ENCODE measurements at places on chromosomes 6 and 20.

DNA sequence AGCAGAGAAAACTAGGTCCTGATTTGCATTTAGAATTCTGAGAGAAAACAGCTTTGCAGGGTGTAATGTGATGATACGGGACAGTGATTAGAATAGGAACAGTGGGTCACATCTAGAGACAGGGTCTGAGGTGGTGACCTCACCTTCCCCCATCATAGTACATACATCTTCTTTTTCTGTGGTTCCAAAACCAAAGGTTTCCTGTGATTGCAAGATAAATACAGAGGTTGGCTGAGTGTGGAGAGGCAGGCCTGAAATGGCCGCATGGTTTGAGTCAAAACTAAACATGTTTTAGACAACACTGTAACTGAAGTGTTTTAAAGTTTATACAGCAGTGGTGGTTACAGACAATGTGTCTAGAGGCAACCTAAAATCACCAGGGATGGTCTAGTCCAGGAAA, 10.4 kb upstream of the NT5DC1 start:
- DNase-seq: no peak

- no peak for DNase-seq
Measured at GRCh38 chr6:104473021-104473429, 386.7 kb downstream of the HACE1 start.

- DNase-seq: no peak
Measured at GRCh38 chr20:62595491-62595890, 46.8 kb upstream of the SLCO4A1 start.

- DNase-seq: no peak
Measured at GRCh38 chr6:87277123-87277522, 45.3 kb upstream of the SMIM8 start.

DNA sequence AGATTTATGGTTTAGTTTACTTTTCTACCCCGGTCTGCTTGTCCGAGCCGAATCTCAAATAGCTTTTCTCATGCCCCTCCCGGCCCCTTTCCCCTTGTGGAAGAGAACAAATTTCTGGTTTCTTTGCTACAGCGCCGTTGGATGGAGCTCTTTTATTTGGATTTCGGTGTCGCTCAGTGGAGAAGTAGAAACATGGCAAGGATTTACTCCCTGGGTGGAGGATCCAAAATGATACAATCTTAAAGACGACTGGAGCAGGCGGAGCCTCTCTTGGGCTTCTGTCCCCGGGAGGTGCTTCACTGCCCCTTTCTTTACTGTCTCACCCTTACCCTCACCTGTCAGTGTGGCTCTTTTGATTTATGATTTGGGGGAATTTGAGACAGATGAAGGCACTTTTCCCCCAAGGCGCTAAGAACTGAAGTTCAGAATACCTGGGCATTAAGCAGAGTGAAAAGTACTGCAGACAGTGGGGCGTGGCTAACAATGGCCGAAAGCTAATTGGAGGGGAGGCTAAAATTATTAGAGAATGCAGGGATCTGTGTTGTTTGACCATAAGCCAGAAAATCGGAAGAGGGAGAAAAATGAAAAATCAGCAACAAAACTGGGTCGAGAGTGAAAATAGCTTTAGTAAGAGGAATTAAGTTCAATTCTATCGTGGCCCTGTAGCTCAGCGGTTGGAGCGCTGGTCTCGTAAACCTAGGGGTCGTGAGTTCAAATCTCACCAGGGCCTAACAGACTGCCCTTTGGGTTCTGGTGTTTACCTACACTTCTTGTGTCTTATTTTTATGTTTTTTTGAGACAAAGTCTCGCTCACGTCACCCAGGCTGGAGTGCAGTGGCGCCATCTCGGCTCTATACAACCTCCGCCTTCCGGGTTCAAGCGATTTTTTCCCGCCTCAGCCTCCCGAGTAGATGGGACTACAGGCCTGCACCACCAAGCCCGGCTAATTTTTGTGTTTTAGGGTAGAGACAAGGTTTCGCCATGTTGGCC, 145.1 kb upstream of the ZNF184 start:
- DNase-seq: no peak

- no peak for DNase-seq
Measured at GRCh38 chr6:44034391-44034861, 92.8 kb downstream of the MRPL14 start.

- DNase-seq: no peak
Measured at GRCh38 chr6:43103253-43103876, 27.3 kb downstream of the PTK7 start.

- DNase-seq: no peak
Measured at GRCh38 chr6:46175446-46175845, 4.7 kb upstream of the ENPP5 start.

GRCh38 chr6:133079901-133080300, 161.3 kb upstream of the EYA4 start:
- no peak for DNase-seq

DNA sequence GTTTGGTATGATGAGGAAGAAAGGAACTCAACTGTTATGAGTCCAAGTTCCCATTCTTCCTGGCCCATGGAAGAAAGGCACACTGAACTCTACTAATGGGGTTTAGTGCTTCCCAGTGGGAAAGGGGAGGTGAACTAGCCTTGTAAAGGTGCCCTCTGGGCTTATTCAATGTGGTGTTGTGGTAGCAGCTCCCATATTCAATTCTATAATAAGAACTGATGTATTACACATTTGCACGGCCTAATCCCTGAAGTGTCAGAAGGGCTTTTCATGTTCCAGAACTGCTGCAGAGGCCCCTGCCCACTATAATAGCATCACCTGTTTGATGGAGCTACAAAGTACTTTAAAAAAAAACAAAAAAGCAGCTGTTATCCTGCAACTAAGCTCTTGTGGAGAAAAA, 17.1 kb downstream of the PRKN start:
- no peak for DNase-seq

DNA sequence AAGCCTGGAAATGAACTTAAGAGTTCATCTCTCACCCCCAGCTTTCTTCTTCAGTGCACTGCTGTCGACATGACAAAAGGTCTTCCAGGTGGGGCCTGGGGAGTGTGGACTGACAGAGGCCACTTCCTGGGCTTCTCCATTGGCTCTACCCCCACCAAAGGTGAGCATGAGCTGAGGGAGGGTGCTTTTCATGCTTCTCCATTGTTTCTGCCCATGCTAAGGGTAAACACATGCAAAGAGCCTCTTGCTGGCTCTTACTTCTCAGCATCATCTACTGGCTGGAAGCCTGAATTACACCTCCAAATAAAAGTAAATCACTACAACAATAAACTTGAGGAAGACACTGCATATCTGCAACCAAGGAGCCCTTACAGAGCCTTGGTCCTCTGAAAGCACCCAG, 227.2 kb downstream of the EPM2A start:
- no peak for DNase-seq

DNA sequence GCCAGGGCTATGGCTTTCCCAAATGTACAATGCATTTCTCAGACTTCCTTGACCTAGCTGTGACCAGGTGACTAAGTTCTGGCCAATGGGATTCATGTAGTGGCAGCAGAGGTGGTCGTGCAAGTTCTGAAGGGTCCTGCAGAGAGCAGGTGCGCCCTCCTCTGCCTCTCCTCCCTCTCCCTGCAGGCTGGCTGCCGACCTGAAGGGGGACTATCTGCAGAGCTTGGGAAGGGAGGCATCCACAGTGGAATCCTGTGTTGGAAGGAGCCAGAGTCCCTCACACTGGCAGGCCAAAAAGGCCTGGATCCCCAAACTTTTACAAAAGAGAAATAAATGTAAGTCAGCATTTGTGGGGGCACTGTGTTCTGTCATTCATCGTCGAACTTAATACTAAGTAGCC, 66.6 kb downstream of the CDH26 start:
- DNase-seq: no peak

DNA sequence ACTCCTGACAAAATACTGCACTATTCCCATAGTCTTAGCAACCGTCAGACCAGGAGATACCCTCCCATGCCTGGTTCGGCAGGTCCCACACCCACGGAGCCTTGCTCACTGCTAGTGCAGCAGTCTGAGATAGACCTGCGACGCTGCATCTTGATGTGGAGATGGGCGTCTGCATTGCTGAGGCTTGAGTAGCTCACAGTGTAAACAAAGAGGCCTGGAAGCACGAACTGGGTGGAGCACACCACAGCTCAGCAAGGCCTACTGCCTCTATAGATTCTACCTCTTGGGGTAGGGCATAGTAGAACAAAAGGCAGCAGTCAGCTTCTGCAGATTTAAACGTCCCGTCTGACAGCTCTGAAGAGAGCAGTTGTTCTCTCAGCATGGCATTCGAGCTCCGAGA, 25.4 kb downstream of the TMEM244 start:
- DNase-seq: no peak

- DNase-seq: no peak
Measured at GRCh38 chr6:158519300-158519699, 40.6 kb upstream of the TMEM181 start.

DNA sequence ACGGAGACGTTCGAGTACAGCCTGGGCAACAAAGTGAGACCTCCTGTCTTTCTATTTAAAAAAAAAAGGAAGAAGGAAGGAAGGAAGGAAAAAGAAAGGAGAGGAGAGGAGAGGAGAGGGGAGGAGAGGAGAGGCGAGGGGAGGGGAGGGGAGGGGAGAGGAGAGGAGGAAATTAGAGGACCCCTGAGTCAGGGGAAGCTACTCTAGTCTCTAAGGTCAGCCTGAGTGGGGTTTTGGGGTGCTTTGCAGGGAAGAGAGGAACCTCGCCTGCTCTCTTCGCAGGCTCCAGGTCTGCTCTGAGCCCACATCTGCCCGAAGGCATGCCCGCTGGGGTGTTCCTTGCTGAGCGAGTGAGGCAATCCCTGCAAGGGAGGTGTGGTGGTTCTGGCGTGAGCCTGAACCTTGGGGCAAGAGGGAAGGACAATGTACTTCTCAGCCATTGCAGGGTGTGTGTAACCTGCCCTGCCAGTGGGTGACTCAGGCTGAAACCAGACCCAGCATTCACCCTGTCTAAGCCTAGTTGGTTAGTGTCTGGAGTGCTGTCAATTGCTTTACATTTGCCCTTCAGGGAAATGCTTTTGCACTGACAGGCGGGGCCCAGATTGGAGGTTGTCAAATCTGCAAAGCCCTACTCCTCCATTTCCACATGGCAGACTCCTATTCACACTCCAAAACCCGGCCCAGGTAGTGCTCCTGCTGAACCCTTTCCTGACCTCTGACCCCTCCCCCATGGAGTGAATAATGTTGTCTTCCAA, 15.3 kb upstream of the MMP9 start:
- DNase-seq: no peak

DNA sequence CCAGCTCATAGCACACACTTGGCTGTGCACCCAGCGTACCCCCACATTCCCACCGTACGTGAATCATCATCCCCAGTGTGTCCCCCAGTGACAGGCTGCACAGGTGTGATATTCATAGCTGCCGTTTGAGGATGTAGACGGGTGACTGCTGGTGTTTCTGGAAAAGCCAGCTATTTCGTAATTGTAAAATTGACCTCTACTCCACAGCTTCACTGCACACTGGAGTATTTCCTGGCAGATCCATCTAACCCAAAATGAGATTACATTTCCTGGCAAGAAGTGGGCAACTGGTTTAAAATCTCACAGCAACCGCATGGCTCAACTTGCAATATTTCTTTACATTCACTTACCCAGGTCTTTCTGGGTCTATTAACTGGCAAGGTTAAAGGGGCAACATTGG, 30.3 kb downstream of the CD83 start:
- no peak for DNase-seq

- no peak for DNase-seq
Measured at GRCh38 chr20:32479012-32479411, 106.1 kb downstream of the NOL4L start.

DNA sequence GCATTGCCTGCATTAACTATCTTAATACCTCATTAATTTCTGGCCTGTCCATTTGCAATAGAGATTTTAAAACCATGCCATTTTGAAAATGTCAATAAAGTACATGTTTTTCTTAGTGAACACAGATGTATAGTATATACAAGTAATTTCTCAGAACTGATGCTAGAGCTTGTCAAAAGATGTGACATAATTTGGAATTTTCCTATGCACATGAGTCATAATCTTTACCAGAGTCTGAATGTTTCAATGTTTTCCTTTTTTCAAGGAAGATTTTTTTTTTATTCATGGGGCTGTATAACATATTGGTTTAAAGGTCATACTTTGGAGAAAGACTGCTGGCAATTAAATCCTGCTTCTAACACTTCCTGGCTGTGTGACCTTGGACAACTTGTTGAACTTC, 1347.5 kb upstream of the ADGRB3 start:
- no peak for DNase-seq

DNA sequence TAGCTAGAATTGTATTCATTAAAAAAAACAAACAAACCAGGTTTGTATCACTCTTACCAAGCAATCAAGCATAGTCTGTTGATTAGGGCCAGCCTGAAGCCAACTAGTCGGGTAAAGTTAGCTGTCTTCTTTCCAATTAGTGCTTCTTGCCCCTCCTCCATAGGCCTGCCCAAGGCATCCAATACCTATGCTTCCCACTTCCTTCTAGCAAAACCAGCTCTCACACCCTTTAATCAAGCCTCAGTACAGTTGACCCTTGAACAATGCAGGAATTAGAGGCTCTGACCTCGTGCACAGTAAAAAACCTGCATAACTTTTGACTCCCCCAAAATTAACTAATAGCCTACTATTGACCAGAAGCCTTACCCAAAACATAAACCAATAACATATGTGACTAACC, 119.1 kb upstream of the DTNBP1 start:
- DNase-seq: no peak

- DNase-seq: no peak
Measured at GRCh38 chr6:14811775-14812428, 434.0 kb upstream of the JARID2 start.

- DNase-seq: no peak
Measured at GRCh38 chr6:5514353-5514752, 253.0 kb downstream of the FARS2 start.

- DNase-seq: no peak
Measured at GRCh38 chr6:148440877-148441453, 98.3 kb downstream of the SASH1 start.

- DNase-seq: no peak
Measured at GRCh38 chr20:6134592-6134991, 11.8 kb upstream of the FERMT1 start.

DNA sequence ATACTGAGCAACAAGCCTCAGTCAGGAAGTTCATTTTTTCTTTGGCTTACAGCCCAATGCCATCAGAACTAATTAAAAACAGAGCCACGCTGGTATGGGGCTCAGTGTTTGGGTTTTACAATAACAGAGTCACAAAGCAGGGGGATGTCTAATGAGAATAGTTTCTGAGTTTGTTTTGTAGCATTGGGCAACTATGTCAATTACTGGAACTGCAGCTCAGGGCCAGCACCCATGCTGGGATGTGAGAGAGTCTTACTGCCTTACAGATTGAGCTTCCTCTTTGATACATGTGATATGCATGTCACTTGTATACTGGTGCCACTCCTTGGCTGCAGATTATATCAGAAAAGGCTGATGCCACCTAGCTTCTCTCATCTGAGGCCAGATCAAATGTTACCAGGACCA, 117.6 kb downstream of the TFAP2B start:
- DNase-seq: no peak

All from stimulated activated CD4-positive, alpha-beta T cell treated with anti-CD3 and anti-CD28 coated beads, Interleukin-15, amount 100 ng/mL, for 1 hour (primary cell).